ENCODE measurements at places on chromosomes 1 and 21.

DNA sequence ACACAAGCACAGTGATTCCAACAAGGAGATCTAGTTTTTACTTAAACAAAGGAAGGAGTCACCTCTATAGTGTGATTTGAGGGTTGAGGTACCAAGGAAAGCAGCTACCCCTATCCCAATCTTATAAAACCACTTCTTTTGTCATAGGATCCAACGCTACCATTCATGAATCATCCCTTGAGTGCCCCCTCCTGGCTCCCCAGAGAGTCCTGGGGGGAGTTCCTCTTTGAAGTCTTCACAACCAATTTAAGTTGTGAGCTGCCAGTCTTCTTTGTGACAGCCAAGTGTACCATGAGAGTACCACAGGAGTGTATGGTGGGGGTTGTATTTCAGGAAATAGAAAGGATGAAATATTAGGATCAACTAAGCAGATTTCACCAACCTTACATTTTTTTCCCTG lies 39.1 kb upstream of the NHLH2 start:
- no peak for DNase-seq

GRCh38 chr1:200035956-200036618 lies 8.6 kb downstream of the NR5A2 start:
- DNase-seq, result no peak

DNA sequence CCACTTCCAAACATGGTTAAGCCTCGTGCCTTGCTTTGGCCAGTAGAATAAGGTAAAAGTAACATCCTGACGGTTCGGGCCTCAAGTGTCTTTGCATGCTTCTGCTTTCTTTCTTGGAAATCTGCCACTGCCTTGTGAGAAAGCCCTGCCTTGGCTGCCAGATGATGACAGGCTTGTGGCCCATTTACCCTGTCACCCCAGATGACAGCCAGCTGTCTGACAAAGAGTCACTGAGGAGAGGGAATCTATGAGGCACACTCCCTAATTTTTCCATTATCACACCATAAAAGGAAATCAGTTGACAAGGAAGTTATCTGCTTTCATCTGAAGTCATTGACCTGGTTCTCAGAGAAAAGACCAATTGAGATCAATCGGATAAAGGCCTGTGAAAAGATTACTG lies 199.8 kb downstream of the USH2A start:
- no peak for DNase-seq

DNA sequence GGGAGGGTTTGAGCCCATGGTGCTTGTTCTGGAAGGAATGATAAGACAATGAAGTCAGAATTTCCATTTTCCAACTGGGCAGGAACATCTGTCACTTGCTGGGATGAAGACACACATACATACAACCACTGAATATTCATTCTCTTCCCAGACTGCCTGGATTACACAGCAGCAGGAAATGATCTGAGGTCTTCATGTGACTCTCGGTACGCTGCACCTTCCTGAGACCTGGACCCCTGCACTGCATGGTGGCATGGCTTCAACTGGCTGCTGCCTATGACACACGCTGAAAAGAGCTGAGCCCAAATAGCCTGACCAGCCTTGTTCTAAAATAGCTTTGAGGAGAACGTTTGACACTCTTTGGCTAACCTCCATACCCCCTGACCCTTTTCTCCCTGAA lies 150.6 kb downstream of the GABPA start:
- no peak for DNase-seq

DNA sequence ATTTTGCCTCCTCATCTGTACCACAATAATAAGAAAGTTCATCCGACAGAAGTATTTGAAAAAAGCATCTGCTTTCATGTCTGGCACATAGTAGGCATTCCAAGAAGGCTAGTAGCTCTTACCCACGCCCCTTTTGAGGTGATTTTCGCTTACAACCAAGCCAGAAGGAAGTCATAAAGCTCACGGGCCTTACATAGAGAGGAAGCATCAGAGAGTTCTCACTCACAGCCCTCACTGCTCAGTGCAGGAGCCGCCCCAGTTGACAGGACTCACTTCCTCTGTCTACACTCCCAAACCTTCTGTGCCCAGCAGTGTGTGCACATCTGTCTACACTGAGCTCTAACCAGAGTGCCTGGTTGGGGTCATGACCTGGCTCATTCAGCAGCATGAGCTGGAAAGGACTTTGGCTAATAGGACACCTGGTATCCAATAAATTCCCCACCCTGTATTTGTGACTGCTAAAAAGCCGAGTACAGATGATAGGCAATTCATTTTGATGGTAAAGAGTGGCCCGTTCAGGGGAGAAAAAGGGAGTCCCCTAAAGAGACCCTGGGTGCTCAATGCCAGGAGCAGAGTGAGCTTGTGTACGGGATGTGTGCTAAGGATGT lies 36.8 kb upstream of the DUSP10 start:
- peak; percentile 77 for DNase-seq

GRCh38 chr1:97758541-97759057 lies 162.2 kb downstream of the DPYD start:
- no peak for DNase-seq

DNA sequence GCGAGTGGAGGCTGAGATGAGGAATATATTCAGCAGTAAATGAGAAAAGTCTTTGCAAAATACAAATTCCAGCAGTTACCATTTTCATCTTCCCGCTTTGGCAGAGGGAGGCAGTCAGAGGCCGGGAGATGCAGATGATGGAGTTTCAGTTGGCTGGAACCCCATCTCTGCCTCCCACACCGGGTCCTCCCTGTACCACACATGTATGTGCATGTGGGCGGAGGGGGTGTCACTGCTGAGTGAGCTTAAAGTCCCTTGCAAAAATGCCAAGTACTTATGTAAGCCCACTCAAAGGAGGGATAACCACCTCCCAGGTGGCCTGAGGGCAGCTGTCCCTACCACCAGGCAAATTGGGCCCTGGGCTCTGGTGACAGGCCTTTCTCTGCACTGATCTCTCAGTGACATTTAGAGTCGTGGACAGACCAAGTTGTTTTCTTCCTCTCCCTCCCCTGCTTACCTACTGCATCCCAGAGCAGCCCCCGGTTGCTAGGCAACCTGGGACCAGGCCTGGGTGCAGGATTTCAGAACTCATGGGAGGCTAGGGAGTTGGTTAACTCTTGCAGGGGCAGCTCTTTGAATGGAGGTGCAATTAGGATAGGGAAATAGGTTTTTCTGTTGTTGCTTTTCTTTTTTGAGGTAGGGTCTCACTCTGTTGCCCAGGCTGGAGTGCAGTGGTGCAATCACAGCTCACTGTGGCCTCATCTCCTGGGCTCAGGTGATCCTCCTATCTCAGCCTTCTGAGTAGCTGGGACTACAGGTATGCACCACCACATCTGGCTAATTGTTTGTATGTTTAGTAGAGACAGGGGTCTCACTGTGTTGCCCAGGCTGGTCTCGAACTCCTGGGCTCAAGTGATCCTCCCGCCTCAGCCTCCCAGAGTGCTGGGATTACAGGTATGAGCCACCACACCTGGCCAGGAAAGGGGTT lies 17.1 kb upstream of the UBXN10 start:
- DNase-seq, result no peak
